Sciatic nerve (tissue), 2 donors: ENCODE measurements at places on chromosomes 13 and 19. TPM values are rescaled to one million over a fixed set of nuclear protein-coding genes. Genes with fewer than 3 reads are reported as not detected.

Gene IZUMO2
- total RNA-seq: not detected

DNA sequence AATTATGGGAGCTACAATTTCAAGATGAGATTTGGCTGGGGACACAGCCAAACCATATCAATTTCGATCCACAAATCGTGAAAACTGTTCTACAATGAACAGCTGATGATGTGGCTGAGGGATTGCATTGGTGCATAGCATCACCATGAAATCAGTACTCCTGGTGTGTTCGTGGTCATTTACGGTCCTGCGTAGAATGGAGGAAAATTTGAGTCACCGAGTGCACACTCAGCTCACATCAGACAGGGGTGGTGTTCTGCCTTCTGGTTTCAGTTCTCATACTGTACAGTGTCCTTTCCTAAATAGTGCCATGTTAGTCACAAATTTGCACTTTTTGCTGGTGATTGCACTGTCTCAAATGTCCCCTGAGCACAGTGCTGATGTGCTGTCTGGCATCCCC is 39.2 kb downstream of the MYH14 start:
- no peak for DNase-seq

DNA sequence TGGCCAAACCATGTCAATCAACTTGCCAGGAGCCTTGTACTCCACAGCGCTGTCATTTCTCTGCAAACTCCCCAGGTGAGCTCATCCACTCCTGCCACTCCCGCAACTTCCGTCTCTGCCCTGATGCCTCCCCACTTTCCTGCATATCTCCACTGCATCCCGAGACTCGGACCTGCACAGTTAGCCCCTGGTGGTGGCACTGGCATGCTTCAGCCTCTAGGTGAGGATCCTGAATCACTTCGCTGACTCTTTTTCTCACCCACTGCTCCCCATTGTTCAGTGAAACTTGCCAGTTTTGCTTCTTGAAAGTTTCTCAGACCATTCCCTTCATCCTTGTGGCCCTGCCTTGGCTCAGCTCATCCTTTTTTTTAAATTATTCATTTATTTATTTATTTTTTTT is 3.4 kb upstream of the CTU1 start:
- DNase-seq: no peak

Gene SRRM5
- total RNA-seq: 0.58 TPM

DNA sequence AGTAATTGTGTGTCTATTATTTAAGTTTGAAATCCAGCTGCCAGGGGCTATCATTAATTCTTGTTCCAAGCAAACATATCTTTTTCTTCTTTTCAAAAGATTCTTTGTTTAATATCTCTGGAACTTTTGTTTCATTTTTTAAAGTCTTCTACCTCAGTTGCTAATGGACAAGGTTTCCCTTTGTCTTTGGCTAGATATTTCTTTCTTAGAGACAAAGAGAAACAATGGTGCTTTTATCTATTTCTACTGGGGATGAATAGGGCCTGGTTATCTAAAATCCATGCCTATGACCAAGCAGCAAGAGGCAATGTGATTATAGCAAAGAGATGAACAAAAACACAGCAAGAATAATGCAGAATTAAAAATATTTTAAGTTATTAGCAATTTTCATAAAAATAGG is 661.3 kb upstream of the KLF12 start:
- no peak for DNase-seq

GRCh38 chr13:67619995-67620380 is 389.9 kb upstream of the PCDH9 start:
- no peak for DNase-seq

Gene ZNF541
- total RNA-seq: 0.71 TPM

GRCh38 chr19:45643927-45644771 is 5.0 kb upstream of the EML2 start:
- no peak for DNase-seq

DNA sequence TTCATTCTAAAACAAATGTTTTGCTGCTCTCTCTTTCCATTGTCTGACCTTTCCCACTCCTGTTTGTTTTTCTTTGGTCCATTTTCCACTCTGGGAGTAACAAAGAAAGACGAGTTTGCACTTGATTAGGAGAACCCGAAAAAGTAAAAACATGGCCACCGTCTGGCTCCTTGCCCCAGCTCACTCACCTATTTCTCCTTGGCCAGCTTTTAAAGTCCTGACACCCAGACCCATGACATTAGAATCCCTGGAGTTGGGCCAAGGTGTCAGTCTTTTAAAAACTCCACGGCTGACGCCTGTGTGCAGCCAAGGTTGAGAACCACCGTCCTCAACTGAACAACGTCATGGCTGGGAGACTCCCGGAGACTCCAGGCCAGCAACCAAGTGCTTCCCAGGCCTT is 63.6 kb upstream of the FLT1 start:
- DNase-seq: no peak

GRCh38 chr13:73338389-73338788 is 279.6 kb downstream of the KLF5 start:
- DNase-seq: no peak

Gene MBD3
- 48.1 TPM for total RNA-seq

GRCh38 chr13:20069956-20070355 is 90.9 kb downstream of the GJA3 start:
- no peak for DNase-seq

DNA sequence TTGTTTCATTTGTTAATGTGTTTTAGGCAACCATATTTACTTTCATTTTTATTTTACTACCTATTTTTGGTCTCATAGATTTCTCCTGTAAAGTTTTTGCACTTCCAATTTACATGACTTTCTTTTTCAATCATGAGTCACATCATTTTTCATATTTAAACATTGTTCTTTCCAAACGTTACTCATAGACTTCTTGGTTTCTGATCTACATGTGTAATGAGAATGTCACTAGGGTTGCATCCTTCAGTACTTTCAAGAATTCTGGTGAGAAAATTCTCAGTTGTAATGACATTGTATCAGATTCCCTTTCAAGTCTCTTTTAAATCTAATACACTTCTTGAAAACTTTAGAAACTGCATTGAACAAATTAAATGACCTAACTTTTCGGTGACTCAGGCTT is 991.7 kb downstream of the EFNB2 start:
- no peak for DNase-seq

DNA sequence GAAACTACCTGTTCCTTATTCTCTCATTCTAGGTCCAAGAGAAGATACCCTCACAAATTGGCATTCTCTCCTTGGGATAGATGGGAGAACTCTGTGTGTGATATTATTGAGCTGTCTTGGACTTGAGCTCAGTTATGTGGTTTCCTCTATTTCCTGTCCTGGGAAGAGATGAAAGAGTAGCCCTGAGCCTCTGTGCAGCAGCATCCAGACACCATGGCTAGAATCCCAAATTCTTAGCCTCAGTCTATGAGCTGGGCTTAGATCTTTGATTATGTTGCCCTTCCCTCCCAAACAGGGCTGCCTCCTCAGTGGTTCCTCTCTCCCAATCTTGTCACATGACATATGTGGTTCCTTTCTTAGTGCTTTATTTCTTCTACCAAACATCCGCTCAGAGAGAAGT is 290.7 kb downstream of the SPRY2 start:
- DNase-seq: no peak

DNA sequence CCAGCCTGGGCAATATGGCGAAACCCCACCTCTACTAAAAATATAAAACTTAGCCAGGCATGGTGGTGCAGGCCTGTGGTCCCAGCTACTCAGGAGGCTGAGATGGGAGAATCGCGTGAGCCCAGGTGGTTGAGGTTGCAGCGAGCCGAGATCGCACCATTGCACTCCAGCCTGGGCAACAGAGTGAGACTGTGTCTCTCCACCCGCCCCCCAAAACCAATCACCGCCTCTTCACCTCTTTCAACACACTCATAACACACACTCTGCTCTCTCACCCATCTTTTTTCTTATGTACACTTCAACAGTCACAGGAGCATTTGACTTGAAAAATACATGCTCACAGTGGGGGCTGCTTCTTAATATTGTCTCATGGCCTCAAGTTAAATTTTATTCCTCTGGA is 76.8 kb downstream of the ESD start:
- no peak for DNase-seq

Gene ALOX5AP
- 21.8 TPM for total RNA-seq

DNA sequence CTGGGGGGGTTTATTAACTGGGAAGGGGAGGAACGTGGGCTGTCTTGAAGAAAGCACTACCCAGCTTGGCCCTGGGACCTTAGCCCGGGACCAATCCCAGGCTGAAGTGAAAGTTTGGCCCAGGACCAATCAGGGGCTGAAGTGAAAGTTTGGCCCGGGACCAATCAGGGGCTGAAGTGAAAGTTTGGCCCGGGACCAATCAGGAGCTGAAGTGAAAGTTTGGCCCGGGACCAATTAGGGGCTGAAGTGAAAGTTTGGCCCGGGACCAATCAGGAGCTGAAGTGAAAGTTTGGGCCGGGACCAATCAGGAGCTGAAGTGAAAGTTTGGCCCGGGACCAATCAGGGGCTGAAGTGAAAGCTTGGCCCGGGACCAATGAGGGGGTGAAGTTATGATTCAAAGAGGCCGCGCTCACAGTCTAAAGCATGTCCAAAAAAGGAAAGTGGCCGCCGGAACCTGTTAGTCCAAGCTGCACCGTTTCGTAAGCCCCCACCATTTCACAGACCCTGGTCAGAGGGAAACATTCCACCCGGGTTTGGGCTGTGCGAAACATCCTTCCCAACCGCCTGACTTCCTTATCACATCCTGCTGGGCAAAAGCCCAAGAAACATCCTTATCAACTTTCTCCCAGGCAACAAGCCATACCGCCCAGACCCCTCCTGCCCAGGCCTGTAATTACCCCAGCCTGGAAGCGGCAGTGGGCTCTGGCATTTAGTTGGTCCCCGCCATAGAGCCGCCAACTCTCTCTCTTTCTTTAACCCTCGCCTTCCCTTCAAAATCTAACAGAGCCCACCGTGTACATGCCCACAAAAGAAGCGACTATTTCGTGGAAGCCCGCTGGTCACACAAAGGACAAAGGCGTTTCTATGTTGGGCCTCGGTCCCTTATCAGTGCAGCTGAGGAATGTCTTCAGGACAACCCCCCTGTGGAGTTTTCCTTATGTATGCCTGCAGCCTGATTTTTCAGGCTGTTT is 1.1 kb downstream of the ZNF850 start:
- DNase-seq: peak; percentile 75

DNA sequence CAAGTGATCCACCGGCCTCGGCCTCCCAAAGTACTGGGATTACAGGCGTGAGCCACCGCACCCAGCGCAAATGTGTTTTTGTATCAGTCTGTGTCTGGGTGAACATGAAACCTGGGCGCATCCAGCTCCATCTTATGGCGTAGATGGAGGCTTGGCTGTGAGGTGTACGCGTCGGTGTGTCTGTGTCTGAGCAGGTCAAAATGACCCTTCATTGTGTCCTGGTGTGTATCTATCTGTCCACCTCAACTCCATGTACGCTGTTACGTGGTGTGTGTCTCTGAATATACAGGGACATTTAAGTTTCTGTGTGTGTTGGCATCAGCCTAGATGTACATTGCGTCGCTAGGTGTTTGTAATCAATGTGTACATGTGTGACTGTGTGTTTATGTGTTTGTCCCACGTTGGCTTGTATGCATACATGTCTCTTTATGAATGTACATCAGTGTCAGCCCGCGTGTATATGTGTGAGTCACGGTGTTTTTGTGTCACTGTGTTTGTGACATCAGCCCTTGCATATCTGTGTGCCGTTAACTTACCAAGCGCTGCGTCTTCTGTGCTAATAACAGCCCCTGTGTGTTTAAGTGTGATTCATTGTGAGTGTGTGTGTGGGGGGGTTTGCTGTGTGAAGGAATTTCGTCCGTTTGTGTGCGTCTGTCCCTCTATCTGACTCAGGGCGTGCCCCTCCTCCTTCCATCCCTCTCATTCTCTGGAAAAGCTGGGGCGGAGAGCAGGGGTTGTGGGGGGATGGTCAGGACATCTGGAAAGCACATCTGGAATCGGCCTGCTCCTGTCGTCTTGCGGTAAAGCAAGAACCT is 6.4 kb downstream of the AXL start:
- DNase-seq: no peak

DNA sequence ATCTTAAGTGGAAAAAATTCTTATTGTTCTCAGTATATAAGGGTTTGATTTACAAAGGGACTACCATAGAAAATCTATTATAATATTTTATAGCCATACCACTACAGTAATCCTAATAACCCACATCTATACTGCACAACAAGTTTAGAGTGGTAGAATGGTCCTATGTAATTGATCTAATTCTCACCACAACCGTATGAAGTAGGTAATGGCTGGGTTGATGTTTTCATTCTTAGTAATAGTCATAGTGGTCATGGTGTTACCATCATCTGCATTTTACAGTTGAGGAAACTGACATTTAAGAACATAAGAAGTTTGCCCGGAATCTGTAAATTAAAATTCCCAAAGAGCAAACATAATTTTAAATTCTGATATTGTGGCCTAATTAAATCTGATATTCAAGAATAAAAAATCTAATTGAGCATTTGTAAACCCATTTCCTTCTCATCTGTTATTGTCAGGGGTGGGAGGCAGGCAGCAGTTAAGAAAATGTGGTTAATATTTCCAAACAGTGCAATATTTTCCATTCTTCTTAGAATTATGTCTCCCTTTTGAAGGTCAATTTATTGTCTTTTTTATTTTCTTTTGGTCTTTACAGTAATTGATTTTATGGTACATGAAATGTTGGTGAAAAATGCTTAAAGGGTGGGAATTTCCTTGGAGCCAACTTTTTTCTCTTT is 65.6 kb downstream of the DHRS12 start:
- DNase-seq: no peak

Gene DENND1C
- total RNA-seq: 5.5 TPM

DNA sequence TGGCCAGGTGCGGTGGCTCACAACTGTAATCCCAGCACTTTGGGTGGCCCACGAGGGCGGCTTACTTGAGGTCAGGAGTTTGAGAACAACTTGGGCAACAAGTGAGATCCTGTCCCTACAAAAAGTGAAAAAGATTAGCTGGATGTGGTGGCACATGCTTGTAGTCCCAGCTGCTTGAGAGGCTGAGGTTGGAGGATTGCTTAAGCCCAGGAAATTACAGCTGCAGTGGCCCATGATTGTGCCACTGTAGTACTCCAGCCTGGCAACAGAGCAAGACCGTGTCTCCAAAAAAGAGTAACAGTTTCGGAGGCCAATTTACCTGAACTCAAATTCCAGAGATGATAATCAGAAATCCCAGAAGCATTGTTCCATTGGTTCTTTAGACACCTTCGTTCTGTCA is 4.4 kb downstream of the ZNF473 start:
- no peak for DNase-seq

- no peak for DNase-seq
Measured at GRCh38 chr13:33717775-33718174, 100.2 kb upstream of the RFC3 start.

- no peak for DNase-seq
Measured at GRCh38 chr13:100176801-100177400, 88.0 kb downstream of the PCCA start.

DNA sequence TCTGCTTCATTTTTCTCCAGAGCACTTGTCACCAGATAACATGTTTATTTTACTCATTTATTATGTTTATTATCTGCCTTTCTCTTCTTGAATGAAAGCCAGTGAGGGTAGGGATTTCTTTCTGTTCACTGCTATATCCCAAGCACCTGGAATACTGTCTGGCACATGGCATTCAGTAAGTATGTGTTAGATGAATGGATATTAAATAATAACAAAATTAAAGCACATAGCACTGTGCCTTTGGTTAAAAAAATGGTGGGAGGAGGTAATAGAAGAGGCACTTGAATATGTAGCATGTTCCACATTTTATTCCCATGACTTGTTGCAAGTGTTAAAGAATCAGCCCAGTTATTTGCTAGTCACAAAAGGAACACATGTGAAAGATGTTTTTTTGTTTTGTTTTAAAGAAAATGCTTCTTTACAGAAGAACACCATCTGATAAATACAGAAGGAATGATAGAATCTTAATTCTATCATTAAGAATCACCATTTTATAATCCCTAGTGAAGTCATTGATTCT is 151.0 kb downstream of the DLEU7 start:
- no peak for DNase-seq

Gene IER2
- total RNA-seq: 102 TPM

GRCh38 chr13:27419328-27419727 is 5.1 kb upstream of the GTF3A start:
- no peak for DNase-seq
